ENCODE measurements at places on chromosomes 1 and 21. TPM values are rescaled to one million over a fixed set of nuclear protein-coding genes. Genes with fewer than 3 reads are reported as not detected.
A peak's percentile ranks its signal among the peaks of the same experiment; 100 is the strongest.

GRCh38 chr1:218835609-218836008 is 338.1 kb upstream of the LYPLAL1 start:
- no peak for DNase-seq

GRCh38 chr1:39835935-39836594 is 47.2 kb downstream of the TRIT1 start:
- DNase-seq: no peak

DNA sequence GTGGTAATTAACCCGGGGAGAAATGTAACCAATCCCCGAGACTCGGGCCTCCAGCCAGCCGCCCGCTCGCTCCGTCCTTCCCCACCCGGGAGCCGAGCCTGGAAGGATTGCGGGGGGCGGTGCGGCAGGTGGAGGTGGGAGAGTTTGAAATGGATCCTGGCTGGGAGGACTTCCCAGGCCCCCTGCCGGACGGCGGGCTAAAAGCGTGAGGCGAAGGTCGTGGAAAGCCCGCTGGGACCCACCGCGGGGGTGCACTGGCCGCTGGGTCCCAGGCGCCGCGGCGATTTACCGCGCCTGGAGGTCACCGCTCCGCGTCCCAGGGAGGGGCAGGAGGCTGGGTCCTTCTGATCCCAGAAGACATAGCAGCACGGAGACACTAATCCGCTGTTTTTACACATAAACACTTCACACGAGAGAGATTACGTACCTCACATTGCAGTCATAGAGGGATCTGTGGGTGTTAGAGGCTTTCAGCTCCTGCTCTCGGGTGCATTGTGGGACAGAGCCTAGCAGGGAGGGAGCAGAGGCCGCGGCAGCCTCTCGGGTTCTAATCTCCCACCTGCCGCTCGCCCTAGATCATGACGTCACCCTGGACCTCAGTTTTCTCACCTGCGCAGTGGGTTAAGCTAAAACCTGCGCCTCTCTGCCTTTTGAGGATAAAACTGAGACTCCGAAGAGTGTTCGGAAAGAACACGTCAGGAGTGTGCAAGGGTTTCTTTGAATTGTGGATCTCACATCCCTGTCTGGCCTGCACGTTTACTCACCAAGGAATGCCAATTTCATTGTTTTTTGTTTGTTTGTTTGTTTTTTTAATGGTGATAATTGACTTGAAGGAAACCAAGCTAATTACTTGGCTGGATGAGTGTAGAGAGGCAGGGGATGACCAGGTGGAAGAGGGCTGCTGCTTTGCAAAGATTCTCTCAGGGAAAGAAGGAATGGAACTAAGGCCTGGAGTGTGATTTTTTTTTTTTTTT is 17.1 kb upstream of the TMEM9 start:
- DNase-seq: no peak

GRCh38 chr21:35291034-35291433 is 241.9 kb upstream of the RUNX1 start:
- peak; percentile 52 for DNase-seq

GRCh38 chr1:153597206-153597605 is 15.7 kb downstream of the S100A16 start:
- peak; percentile 64 for DNase-seq

LCE3D gene
- total RNA-seq: not detected
